ENCODE measurements at places on chromosomes 7 and 10.

DNA sequence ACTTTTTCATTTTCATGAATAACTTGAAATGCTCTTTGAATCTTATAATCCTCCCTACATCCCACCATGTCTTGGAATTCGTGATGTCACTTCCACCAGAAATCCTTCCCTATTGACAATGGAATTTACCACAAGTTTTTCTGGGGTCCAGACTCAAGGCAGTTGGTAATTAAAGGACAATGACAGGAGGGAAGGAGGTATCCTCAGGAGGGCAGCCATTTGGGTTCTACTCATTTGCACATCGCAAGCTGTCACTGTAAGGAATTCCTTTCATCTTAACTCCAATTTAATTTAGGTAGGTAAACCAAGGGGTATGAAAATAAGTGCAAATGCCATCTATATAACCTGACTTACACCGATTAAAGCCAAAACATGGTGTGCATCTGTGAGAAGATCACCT, 21.9 kb downstream of the LRRC17 start:
- DNase-seq: no peak

GRCh38 chr10:42645103-42645502, 6.7 kb upstream of the ZNF33B start:
- no peak for DNase-seq

DNA sequence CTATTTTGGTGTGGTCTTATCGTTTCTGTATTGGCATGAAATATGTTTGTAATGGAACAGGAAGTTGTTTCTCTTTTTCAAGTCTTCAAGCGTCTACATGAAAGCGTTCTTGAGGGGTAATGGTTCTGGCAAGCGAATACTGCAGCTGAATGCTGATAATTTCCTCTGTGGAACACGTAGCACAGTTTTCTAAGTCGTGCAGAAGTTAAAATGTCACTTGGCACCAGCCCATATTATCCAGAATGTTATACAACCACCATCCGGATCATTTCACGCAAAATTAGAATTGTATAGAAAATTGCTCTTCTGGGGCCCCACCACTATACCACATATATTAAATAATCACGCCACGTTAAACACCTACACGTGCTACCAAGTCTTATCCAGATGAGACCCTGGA, 354.3 kb downstream of the CALN1 start:
- DNase-seq: no peak

DNA sequence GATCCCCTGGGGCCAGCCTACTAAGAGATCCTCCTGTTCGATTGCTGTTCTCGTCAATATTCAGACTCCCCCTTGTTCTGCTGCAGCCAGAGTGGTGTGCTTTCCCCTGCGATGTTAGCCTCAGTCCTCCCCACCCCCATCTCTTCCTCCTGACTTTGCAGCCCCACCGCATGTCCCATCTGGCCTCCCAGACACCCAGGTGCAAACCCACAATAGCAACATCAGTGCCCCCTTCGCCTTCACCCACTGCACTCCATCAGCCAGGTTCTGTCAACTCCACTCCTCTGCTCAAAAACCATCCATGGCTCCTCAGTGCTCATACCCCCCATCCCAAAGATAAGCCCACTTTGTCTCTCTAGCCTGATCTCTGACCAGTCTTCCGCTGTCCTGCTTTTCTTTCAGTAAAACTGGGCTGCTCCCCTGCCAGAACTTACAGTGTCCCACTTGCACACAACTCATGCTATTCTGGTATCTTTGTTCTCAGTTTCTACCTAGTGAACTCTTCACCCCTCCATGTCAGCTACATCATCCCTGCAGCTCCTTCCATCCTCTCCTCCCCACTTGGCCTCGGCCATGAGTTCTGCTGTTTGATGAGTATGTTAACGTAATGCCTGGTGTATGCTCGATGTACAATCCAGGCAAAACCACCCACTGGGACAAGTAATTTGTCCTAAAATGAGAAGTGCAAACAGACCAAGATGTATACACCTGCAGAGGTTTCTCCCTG, 26.6 kb downstream of the COL13A1 start:
- DNase-seq: no peak

DNA sequence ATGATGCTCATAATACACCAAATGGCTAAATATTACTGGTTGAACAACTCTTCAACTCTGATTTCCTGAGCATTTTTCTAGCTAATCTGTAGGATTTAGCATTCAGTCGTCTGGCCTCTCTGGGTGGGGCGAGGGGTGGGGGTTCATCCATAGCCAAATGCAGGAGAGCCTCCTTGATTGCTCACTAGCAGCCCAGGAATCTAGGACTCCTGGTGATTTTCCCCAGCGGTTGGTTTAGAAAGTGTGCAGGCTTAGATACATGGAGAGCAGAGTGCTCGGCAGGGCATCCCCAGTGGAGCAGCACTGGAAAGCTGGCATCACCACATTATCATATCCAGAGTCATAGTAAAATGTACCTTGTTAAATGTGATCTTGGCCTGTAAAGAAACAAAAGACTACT, 136.1 kb downstream of the DYNC1I1 start:
- DNase-seq: no peak

DNA sequence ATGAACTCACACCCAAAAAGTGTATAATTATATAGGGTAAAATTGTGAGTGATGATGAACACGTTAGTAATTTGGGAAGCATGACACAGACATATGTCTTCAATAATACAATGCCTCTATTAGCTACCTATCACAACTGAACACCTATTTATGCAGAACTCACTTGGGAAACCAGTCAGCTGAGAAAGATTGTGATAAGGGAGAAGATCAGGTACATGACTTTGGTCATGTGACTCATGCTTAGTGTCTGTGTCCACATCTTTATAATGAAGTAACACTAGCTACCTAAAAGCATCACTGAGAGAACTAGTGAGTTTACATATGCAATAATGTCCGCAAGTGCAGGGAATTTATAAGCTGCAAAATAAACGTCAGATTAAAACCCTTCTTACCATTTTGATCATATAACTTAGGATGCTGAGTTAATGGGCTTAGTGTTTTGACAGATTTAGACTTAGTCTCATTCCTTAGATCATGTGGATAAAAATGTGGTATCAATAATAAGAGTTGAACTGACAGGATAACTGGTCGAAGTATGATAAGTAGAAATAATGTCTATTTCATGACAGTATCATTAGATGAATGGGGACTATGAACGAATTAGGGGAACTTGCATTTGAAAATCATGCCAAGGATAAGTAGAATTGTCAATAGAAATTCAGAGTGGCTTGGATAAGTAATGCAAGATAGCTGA, 11.6 kb downstream of the VWDE start:
- no peak for DNase-seq

DNA sequence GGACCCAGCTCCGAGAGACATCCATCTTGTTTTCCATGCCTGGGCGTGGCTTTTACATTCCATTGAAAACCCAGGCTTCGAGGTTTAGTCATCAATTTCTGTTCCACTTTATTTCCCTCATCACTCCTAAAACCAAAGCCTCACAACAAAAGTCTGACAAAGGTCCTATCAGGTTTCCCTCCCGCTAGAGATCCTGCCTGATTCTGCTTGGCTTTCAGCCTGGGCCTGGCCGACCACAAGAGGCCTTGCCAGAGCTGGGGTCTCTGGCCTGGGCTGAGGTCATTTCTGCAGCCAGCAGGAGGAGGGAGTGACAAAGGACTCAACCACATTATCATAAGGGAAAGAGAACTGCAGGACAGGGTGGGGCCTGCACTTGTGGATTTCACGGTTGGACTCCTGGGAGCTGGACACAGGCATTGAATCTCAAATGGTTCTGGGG, 167.0 kb downstream of the FANK1 start:
- DNase-seq: no peak

- DNase-seq: no peak
Observed at GRCh38 chr10:28139138-28139537, 140.3 kb upstream of the ODAD2 start.

GRCh38 chr10:117578999-117579590, 36.5 kb downstream of the EMX2 start:
- DNase-seq: no peak

DNA sequence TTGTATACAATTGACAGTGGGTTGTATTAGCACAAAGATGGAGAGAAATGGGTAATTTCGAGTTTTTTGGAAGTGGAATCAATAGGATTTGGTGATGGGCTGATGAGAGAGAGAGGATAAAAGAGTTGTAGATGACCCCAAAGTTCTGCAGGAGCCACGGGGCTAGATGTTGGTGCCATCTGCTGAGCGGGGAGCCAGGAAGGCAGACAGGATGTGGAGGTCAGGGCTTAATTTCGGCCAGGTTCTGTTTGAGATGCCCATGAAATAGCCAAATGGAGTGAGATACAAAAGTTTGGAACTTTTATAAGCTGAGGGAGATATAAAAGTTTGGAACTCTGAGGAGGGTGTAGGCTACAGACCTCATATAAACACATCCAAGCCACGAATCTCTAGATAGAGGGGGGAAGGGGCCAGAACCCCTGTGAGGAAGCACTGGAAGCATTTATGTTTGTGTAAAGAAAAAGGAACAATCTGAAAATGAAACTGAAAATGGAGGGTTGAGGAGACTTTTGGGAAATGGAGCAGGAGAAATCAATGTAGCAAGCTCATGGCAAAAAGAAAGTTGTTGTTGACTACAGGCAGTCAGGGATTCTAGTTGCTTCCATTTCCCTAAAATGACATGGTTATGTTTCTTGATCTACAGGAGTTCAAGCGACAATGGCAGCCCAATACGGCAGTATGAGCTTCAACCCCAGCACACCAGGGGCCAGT, 2.2 kb downstream of the GIMAP4 start:
- DNase-seq: no peak

- DNase-seq: no peak
Observed at GRCh38 chr10:132703419-132704007, 82.4 kb downstream of the NKX6-2 start.

DNA sequence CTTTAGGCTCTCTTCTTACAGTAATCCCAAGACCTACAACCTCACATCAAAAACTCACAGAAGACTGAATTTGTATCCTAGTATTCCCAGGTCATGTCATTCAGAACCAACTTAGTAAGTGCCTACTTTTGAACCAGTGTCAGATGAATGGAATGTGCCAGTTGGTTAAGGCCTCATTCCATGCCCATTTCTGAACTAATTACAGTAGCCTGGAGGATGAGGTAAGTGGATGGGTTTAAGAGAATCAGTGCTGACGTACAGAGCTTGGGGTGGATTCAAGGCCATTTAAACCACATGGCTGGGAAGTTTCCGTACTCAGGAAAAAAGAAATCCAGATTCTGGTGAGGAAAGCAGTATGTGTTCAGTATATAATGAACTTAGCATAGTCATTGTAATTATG, 21.9 kb upstream of the FOXP2 start:
- no peak for DNase-seq

DNA sequence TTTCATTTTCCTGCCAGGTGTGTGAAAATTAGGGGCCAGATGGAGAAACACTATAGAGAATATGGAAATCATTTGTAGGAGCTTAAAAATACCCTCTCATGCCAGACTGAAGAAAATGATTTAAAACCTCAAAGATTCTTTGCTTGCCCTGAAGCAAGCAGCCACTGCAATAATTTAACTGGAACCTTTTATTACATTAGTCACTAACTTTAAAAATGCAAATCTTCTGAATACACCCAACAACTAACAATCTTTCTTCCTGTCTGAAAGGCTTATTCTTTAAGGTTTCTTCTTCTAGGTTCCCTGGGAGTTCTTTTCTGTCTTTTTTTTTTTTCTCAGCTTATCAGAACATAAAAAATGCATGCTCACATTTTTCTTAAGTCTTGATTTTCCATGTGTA, 238.5 kb upstream of the KMT2E start:
- DNase-seq: no peak

GRCh38 chr10:71433768-71434744, 37.3 kb downstream of the CDH23 start:
- peak; percentile 19 for DNase-seq

GRCh38 chr7:131218727-131219128, 108.9 kb upstream of the MKLN1 start:
- DNase-seq: no peak

- no peak for DNase-seq
Observed at GRCh38 chr7:24982917-24983316, 2.9 kb upstream of the OSBPL3 start.

GRCh38 chr10:51743146-51743545, 43.8 kb upstream of the CSTF2T start:
- DNase-seq: no peak

GRCh38 chr7:45573204-45573603, 964 bp upstream of the ADCY1 start:
- DNase-seq: no peak

- no peak for DNase-seq
Observed at GRCh38 chr7:135774284-135774683, 25.7 kb upstream of the FAM180A start.

GRCh38 chr7:14209896-14210484, 220.5 kb upstream of the ETV1 start:
- no peak for DNase-seq

GRCh38 chr7:47539398-47540052, 42.4 kb downstream of the TNS3 start:
- no peak for DNase-seq

- DNase-seq: no peak
Observed at GRCh38 chr10:101835362-101835761, 8.2 kb downstream of the KCNIP2 start.

DNA sequence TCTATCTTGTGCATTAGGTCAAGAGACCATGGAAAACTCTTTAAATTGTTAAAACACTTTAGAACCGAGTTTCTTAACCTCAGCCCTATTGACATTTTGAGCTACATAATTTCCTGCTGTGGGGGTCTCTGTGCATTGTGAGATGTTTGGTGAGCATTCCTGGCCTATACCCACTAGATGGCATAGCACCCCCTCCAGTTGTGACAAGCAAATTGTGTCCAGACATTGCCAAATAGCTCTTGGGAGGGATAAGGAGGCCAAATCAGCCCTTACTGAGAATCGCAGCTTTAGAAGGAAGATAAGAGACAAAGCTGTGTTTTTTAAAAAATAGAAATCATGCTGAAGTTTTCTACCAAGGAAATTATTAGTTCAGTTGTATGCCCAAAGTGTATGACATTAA, 1158.5 kb upstream of the C7orf33 start:
- no peak for DNase-seq

GRCh38 chr7:149414745-149415390, 46.0 kb downstream of the ZNF777 start:
- DNase-seq: peak; percentile 57

GRCh38 chr7:732556-732955, 5.5 kb upstream of the PRKAR1B start:
- DNase-seq: no peak

DNA sequence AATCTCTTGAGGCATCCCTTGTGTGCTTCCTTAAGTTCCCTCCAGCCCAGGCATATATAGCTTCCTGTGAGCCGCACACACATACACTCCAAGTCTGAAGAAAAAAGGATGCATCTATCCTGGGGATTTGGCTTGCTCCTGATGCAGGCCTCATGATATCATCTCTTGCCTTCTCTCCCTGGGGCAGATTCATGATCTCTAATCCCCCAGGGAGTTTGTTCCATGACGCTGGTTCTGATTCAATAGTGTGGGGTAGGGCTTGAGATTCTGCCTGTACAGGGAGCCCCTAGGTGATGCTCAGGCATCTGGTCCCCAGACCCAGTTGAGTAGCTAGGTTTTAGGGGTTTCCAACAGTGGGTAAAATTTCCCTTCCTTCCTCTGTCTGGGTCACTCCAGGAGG, 1.5 kb downstream of the PON1 start:
- no peak for DNase-seq

- DNase-seq: no peak
Observed at GRCh38 chr7:101087334-101088068, 2.2 kb downstream of the TRIM56 start.

GRCh38 chr7:27374958-27375841, 132.6 kb downstream of the EVX1 start:
- DNase-seq: no peak

- no peak for DNase-seq
Observed at GRCh38 chr7:70393956-70394355, 738.0 kb upstream of the GALNT17 start.

- no peak for DNase-seq
Observed at GRCh38 chr10:106355450-106355849, 809.1 kb downstream of the SORCS1 start.

GRCh38 chr7:126605553-126605952, 647.2 kb downstream of the GRM8 start:
- DNase-seq: no peak

Data from omental fat pad (tissue), 4 donors.